ENCODE measurements at places on chromosomes 6 and 20.

GRCh38 chr6:10421158-10421920 lies 6.5 kb upstream of the TFAP2A start:
- DNase-seq: no peak

DNA sequence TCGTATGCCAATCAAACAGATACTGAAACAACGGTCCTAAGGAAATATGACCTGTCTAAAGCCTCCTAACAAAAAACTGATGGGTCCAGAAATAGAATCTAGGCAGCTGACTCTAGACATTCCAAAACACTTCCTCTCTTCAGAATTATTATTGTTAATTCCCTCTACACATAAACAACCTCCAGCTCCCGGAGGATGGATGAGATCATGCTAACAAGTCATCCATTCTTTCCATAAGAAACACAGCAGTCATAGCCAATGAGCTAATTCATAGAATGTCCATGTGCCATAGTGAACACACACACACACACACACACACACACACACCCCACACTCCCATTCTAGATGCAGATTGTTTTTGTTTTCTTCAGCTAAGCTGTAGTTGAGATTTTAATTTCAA lies 44.3 kb downstream of the HDGFL1 start:
- no peak for DNase-seq

GRCh38 chr6:11025921-11026635 lies 18.0 kb downstream of the ELOVL2 start:
- no peak for DNase-seq

DNA sequence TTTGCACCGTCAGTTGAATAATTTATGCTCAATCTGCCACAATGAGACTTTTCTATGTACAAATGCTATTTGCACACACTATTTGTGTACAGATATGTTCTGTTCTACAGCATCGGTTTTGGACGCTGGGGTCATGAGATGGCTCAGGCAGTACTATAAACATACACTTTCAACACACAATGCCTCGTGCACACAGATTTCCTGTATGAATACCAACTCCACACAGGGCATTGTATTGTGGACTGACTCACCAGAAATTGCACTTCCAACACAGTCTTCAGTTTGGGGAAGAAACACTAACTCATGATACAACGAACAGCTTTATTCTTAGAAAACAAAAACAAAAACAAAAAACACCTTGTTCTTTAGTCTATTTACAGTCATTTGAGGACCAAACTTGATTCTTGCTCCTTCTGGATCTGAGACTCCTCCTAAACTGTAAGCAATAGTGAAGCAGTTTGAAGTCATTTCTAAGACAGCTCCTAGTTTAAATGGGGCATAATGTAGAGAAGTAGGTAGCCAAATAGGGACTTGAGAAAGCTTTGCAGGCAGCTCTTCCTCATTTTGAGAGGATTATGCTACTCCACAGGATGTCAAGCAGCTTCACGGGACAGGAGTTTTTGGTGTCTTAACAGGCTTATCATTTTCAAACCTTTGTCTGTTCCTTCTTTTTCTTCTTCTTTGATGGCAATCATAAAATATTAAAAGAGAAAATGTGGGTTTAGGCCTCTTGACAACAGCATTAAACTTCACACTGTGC lies 33.7 kb downstream of the GJA10 start:
- no peak for DNase-seq

- no peak for DNase-seq
These were observed 320.1 kb upstream of the SOX4 start for GRCh38 chr6:21273451-21273850.

- DNase-seq: no peak
These were observed 188.6 kb downstream of the KHDC1L start for GRCh38 chr6:73036689-73037088.

- DNase-seq: no peak
These were observed 10.7 kb downstream of the SNHG17 start for GRCh38 chr20:38424401-38424800.

DNA sequence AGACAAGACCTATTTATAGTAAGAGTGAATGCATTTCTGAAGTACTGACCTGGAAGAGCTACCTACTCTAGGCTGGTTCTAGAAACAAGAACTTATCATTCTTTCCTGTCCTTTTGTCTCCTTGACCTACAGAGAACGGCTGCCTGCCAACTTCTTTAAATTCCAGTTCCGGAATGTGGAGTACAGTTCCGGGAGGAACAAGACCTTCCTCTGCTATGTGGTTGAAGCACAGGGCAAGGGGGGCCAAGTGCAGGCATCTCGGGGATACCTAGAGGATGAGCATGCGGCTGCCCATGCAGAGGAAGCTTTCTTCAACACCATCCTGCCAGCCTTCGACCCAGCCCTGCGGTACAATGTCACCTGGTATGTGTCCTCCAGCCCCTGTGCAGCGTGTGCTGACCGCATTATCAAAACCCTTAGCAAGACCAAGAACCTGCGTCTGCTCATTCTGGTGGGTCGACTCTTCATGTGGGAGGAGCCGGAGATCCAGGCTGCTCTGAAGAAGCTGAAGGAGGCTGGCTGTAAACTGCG lies 8.3 kb downstream of the APOBEC2 start:
- no peak for DNase-seq
